ENCODE measurements at places on chromosomes 6 and 20.

GRCh38 chr6:134347885-134348805, 30.2 kb upstream of the SGK1 start:
- peak; percentile 59 for DNase-seq

DNA sequence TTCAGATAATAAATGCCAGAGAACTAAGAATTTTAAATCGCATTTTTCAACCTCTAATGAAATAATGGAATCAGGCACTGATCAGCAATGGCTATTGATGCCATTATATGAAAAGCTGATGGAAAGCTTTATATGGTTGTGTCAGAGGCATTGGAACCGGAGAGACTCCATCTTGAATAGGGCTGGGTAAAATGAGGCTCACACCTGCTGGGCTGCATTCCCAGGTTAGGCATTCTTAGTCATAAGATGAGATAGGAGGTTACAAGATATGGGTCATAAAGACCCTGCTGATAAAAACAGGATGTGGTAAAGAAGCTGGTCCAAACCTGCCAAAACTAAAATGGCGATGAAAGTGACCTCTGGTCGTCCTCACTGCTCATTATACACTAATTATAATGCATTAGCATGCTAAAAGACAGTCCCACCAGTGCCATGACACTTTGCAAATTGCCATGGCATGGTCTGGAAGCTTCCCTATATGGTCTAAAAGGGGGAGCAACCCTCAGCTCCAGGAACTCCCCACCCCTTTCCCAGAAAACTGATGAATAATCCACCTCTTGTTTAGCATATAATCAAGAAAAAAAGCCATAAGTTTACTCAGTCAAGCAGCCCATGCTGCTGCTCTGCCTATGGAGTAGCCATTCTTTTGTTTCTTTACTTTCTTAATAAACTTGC, 40.2 kb upstream of the CD83 start:
- DNase-seq: no peak

GRCh38 chr20:58894652-58895447, 42.3 kb downstream of the GNAS start:
- DNase-seq: no peak

- DNase-seq: no peak
Measured at GRCh38 chr6:50666089-50666488, 47.2 kb upstream of the TFAP2D start.

DNA sequence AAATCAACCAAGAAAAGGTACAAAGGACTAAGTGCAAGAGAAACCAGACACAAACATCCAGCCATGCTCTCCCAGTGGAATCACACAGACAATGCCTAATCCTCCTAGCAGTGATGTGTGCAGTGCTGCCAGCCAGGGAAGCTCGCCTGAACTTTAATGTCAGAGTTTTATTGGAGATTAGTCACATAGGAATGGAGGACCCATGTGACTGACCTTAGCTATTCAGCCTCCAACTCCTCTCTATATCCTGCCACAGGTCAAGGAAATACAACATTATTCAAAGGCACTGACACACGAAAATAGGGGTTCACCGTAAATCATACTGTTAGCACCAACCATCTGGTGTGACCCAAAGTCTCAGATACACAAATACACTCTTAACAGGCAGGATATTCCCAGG, 684.6 kb downstream of the DOK5 start:
- DNase-seq: no peak

DNA sequence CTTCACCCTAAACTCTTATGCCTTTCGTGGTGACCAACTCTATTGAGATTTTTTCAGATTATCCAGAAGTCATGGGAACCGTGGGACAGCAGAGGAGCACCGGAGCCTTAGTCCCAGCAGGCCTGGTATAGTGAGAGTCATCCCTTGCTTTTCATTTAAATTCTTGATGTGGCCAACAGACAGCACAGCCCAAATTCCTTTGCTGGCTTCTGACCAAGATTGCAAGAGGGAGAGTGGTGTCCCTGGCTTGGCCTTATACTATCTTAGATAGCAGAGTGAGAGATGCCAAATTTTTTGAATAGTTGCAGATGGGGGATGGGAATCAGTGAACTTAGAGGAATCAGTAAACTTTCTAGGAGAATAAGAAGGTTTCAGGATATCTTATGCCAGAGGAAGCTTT, 7.8 kb downstream of the STX11 start:
- DNase-seq: no peak
